ENCODE measurements at places on chromosomes 13 and 19.

DNA sequence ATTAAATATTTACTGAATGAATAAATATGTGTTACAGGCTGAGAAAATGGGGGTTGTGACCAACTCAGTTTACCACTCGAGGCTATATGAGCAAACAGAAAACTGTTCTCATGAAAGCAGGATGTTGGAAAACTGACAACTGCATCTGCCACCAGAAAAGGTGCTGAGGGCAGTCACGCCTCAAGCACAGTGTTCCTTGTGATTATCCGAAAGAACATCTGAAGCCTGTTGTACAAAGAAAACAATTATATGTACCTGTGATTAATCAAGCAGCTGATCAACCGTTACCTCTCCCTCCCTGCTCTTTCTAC, 6.2 kb upstream of the KLK13 start:
- no peak for DNase-seq

GRCh38 chr19:50022823-50023222, 2.3 kb downstream of the VRK3 start:
- DNase-seq: no peak

- no peak for DNase-seq
Observed at GRCh38 chr19:49473868-49474541, at the start of gene FLT3LG. Gene FLT3LG, plus strand, starts transcription at chr19:49474215. Its CDS starts 425 bp downstream, at chr19:49474640.

GRCh38 chr13:49455007-49455398, 10.9 kb downstream of the SETDB2 start:
- DNase-seq: no peak

GRCh38 chr19:35462476-35462953, 14.5 kb downstream of the FFAR2 start:
- DNase-seq: peak; percentile 38

DNA sequence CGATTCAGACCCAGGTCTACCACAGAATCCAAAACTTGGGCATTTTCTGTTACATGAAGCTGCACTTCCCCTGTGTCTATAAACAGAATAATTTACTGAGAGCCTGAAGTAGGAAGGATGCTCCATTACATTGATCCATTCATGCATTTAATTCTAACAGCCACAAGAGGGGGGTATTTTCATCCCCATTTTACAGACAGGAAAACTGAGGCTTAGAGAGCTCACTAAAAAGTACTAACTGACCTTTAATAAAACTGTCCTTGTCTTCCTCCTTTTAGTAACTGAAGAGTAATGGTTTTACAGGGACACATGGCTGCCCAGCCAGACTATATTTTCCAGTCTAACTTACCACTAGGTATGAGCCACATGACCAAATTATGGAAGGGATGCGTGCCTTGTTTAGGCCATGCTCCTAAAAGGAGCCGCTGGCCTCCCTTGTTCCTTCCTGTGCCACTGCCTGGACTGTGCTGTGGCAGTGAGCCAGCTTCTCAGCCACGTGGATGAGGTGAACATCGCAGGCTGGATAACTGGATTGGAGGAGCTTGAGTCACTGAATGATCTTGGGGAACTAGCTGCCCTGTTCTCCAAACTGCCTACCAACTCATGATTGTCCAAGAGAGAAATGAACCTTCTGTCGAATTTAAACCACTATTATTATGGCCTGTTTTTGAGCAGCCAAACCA, 108.3 kb downstream of the DOCK9 start:
- DNase-seq: no peak

- peak; percentile 42 for DNase-seq
Observed at GRCh38 chr19:45558399-45558878, 26.2 kb downstream of the OPA3 start.

- DNase-seq: no peak
Observed at GRCh38 chr13:106561551-106562170, 6.3 kb downstream of the ARGLU1 start.

GRCh38 chr13:29008296-29008695, 188.2 kb downstream of the MTUS2 start:
- no peak for DNase-seq

DNA sequence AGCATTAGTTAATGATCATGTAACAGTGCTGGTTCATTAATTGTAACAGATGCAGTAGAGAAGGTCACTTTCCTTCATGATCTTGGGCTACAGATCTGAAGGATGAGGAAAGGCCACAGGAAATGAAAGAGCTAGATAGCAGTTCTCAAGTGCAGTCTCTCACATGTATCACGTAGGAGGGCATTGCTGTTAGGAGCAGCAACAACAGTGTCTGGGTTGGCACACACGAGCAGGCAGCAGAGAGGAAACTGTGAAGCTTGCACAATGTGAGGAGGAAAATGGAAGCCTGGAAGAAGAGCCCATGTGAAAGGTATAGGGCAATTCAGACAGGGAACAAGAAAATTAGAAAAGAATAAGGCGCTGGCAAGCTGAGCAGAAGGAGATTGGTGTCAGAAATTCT, 1741.5 kb downstream of the PCDH9 start:
- DNase-seq: no peak

GRCh38 chr13:80262051-80262695, 78.8 kb downstream of the SPRY2 start:
- no peak for DNase-seq

DNA sequence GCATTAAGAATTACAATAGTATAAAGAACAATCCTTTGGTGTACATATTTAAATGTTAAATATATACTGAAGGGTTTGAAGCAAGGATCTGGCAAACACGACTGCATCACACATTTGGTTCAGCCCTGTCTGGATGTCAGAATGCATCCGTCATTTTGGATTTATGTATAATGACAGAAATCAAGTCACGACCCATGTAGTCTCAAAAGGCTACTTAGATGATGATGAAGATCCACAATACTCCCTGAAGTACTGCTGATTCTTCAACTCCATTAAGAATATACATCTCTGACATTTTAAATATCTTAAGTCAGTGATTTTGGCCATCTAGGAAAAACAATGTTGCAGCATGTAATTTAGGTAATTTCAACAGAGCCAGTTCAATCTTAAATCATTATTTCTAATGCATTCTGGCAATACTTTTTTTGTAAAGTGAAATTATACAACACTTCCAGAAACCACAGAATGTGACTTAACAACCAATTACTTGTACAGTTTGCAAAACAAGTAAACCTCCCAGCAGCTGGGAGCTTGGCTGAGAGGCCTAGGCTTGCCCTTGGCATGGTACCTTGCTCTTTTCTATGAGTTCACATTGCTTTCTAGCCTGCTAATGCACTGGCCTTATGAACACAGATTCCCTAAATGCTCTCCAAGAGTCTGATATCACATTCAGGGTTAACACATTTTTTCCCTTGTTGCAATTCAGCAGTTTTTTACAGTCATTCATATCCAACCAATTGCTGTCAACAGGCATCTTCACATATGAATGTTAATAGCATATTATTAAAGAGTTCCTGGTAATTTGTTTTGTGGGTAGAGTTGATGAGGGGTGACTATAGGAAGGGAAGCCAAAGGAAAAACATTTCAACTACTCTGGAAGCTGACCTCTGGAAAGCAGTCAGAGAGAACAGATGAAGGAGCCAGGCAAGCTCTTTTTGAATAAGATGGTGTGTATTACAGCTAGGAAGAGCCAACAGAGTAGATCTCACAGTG, 175.2 kb downstream of the ENOX1 start:
- no peak for DNase-seq

- DNase-seq: no peak
Observed at GRCh38 chr19:9793071-9793591, 24.6 kb upstream of the ZNF846 start.

DNA sequence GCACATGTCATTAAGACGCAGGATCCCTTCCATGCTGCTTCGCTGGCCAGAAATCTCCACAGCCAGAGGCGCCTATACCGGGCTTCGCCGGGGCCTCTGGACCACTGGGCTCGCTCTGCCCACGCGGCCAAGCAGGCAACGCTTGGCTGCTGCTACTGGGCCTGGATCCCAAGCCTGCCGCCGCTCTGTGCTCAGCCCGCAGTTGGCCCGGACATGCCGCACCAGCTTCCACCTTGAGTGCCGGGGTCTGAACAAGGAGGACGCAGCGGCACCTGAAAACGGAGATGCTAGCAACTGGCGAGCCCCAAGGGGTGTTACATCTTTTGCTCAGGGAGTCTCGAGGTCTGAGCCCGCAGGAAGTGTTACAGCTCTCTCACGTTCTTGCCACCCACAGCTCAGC, 409.9 kb upstream of the SGCG start:
- DNase-seq: no peak

GRCh38 chr13:78382491-78382890, 220.9 kb downstream of the POU4F1 start:
- no peak for DNase-seq

- DNase-seq: no peak
Observed at GRCh38 chr19:24060687-24061356, 26.2 kb upstream of the ZNF254 start.

GRCh38 chr19:52191389-52191788, 1.5 kb downstream of the PPP2R1A start:
- no peak for DNase-seq

- no peak for DNase-seq
Observed at GRCh38 chr13:111904701-111905608, 162.0 kb upstream of the SOX1 start.

DNA sequence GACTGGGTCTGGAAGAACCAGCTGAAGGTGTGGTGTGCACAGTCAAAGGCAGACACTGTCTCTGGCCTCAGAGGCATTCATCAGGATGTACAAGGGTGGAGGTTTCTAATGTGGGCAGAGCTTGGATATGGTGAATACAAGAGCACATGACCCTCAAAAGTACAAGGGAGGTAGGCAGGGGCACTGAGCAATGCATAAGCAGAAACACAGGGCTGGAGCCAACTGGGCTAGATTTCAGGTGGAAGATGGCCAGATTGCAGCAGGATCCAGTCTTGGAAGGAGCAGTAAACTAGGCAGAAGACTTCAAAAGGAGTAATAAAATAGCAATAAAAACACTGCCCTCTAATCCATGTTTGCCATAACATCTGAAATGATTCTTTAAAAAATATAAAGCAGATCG, 417.1 kb downstream of the OLFM4 start:
- DNase-seq: no peak

- peak; percentile 55 for DNase-seq
Observed at GRCh38 chr13:44451126-44451525, 77.5 kb downstream of the SERP2 start.

GRCh38 chr19:55095260-55096060, 19.8 kb downstream of the EPS8L1 start:
- no peak for DNase-seq

DNA sequence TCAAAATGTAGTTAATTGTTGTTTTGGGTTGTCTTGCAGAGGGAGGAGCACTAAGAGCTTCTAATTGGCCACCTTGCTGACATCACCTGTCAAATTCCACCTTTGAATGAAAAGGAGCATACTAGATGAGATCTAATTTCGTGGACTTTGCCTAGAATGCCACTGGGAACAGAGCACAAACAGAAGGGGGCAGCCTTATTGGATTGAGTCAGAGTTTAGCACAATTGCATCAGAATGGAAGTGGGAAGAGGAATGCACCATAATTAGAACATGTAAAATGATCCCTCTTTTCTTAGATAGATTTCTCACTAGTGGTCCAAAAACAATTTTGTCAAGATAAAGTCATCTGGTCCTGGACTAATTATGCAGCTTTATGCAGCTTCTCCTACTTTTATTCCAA, 1552.2 kb downstream of the PCDH9 start:
- DNase-seq: no peak

- no peak for DNase-seq
Observed at GRCh38 chr19:5484398-5485285, 29.4 kb downstream of the ZNRF4 start.

GRCh38 chr19:5046339-5047039, 77.6 kb downstream of the KDM4B start:
- DNase-seq: no peak

- DNase-seq: no peak
Observed at GRCh38 chr13:49516467-49516866, 20.7 kb downstream of the PHF11 start.

- DNase-seq: no peak
Observed at GRCh38 chr13:97948041-97948440, 5.4 kb upstream of the IPO5 start.
